ENCODE measurements at places on chromosomes 4 and X.

DNA sequence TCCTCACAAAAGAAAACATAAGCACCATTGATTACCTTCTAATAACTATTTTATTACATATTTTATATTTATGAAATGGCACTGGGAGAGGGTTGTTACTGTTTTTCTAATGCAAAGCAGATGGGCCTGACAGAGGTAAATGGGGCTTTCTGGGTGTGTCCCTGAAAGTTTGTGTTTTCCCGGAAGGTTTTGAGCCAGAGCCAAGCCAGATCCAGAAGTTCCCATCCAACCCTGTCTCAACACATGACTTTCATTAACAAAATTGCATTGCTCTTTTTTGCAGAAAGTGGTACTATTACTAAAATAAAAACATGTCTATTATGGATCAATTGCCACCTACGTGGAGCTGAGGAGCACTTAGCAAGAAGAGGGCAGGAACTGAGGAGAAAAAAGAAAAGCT lies 181.3 kb downstream of the RAB28 start:
- DNase-seq: no peak

DNA sequence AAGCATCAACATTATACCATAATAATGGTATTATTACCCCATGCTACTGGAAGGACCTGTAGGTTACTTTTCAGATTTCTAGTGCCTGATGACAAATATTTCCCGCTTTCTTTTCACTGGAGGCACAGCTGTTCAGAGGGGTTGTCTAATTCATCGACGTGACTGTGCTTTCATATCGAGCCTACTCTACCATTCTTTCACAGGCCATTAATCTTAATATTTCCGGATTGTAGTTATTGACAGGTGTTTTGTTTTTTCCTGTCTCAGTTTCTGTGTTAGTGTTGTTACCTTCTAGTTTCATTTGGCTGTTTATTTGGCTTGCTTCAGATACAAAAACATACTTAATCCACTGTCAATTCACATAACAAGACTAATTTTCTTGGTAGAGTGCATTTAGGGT lies 330.9 kb downstream of the SPOCK3 start:
- no peak for DNase-seq

GRCh38 chr4:157587681-157588423 lies 367.3 kb downstream of the GRIA2 start:
- DNase-seq: no peak

DNA sequence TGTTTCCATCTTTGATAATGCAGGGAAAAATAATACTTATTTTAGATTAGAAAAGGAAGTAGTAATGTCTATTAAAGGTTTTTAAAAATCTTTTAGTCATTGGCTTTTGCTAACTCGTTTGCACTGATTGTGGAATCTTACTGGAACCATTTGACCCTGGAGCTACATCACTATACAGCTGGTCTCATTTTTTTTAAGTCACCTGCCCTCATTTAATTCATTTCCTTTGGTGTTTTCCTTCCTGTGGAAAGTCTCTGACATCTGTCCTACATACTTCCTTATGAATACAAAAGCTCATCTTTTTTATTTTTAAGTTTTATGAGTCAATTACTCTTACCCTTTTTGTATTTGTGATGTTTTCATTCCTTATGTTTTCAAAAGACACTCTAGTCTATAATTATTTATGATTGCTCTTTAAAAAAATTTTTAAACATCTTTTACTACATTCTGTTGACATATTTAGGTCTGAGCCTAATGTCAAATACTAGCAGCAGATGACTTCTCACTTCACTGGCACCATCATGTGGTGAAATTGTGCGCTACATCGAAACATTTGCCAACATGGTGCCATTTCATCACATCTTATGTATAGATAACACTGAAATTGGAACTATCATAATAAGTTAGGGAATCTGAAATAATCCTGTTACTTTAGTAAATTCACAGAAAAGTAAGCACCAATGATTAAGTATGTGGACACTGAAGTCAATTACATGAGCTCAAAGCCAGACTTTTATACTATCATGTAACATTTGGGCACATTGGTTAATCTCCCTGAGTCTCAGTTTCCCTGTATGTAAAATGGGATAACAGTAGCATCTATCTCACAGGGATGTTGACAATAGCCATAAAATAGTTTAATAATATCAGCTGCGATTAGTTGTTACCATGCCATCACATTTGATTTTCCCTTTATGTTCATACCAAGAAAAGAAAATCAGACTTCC lies 9.4 kb upstream of the MMAA start:
- peak; percentile 24 for DNase-seq

- DNase-seq: no peak
Observed at GRCh38 chr4:56261027-56261426, 126.3 kb downstream of the AASDH start.

DNA sequence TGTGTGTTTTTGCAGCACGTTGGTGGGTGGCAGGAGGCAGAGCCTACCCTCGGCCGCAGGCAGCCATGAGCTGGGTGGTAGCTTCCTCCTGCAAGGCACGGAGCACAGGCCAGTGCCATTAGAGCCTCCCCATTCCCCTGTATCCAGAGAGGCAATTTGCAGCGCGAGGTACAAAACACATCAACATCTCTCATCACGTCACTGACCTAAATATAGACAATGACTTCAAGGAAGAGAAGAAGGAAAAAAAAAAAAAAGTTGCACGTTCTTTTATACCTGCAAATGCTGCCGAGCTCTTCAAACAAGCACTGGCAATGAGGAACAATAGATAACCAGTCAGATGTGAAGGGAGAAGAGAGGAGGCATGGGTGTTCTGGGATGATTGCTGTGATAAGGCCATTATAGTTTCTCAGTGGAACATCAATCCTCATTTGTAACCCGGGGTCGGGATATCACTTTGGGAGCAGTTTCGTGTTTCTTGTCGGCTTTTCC lies 159.9 kb downstream of the MGST2 start:
- no peak for DNase-seq

DNA sequence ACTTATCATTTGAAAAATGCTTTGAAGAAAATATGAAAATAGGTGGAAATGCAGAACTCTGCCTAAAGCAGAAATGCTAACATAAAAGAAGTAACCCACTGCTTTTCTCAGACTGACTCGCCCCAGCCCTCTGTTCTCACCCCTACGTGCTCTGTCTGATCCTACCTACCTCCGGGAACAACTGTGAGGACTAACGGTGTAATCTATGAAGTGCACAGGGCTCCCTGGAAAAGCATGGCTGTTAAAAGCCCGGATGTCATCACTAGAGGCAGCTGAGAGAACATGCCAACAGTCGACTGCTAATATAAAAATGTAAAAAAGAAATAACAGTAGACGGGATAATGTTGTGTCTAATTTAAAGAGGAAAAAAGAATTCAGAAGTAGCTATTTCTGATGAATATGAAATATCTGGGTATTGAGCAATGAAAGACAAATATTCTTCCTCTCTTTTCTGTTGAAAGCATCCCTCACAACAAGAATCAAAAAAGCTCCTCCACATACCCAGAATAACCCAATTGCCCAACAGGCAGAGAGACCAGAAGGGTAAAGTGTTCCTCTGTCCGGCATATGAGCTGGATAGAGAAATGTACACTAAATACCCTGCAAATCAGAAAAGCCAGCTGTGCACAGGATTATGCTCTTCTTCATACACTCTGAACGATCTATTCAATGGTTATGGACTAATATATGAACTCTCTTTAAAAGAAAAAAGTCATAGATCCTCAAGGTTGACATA lies 130.7 kb downstream of the TSPAN5 start:
- DNase-seq: no peak

- peak; percentile 75 for DNase-seq
Observed at GRCh38 chrX:10158279-10159144, 1.7 kb downstream of the CLCN4 start.

DNA sequence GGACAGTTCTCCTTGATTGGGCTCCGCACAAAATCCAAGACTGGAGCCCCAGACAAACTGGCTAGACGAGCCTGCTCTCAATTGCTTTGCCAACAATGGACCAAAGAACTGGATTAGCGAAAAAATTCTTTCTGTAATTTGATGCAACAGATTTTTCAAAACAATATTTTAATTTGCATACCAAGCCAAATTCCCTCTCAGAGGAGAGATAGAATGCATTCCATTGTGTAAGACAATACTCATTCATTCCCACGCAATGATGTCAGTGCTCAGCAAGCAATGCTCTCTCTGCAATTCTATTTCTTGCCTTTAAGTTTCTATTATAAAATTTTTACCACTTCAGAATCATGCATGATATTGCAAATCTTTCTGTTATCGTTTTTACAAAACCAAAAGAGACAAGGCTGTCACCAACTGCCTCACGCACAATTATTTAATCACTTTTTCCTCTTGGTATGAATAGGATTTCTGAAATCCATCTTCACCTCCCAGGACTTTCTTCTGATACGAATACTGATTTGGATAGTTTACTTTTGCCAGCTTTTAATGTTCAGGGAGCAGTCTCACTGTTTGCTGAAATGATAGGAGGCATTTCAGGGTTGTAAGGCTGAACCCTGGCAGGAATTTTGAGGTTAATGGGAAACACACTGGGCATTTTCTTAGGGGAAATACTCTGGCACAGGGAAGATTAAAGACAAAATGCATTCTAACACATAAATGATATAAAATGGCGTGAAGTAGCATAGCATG lies 46.1 kb upstream of the HCCS start:
- DNase-seq: no peak

- DNase-seq: no peak
Observed at GRCh38 chr4:723751-724530, 18.3 kb downstream of the PCGF3 start.

GRCh38 chr4:4206204-4206603 lies 20.5 kb downstream of the OTOP1 start:
- no peak for DNase-seq

DNA sequence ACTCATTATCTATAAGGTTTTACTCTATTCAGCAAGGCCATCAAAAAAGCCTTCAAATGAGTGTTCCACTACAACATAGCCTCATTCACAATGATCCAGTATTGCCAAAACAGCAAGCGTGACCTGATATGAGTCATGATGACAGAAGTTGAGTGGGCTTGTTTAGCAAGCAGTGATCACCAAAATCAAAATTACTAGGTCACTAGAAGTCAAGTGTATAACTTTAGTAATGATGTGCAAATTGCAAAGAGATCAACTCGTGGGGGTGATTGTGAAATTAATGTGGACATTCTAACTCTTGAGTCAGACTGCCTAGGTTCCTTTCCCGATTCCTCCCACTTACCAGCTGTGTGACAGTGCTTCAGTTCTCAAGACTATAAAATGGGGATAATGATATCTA lies 124.5 kb downstream of the CHM start:
- DNase-seq: no peak

DNA sequence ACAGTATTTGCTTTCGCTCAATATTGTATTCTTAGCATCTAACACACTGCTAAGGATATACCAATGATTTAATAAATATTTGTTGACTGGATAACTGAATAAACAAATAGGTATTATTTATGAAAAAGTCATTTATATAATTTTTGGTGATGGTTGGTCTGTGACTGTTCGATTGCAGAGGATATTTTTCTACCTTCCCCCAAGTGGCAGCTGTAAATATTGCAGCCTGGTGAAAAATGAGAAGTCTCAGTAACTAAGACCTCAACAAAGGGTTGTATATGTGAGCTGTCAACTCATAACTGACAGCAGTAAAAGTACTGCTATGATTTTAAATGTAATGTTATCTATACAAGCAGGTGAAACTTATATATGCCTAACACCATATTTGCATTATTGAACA lies 36.0 kb downstream of the HTR2C start:
- no peak for DNase-seq

DNA sequence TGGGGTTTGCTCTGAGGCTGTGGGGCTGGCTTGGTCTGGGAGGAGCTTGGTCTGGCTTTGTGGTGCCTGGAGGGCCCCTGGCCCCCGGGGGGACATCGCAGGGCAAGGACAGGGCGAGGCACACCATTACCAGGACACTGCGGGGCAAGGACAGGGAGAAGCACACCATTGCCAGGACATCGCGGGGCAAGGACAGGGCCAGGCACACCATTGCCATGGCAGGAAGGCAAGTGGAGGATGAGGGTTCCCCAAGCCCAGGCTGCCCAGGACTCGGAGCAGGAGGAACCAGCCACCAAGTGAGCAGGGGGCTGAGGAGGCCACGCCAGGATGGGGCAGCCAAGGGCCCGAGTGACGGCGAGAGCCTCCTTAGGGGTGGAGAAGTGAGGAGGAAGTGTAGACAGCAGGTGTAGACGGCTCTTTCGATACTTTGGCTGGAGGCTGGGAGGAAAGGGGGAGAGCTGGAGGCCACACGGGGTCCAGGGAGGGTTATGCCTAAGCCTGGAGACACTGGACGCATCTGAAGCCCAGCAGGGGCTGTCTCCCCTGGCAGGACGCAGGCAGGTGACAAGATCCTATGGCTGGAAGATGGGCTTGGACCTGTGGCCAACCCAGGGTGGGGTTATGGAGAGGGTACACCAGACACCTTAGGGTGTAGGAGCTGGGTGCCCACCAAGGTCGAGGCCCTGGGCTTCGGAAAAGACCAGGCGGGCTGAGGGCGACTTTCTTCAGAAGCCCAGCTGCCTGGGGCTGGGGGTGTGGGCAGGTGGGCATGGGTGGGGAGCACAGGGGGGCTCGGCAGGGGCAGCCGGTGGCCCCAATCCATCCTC lies 7.3 kb downstream of the NKX1-1 start:
- DNase-seq: no peak

GRCh38 chr4:5797866-5798265 lies 86.9 kb downstream of the EVC start:
- DNase-seq: no peak

GRCh38 chr4:109184491-109184961 lies 117.9 kb downstream of the COL25A1 start:
- peak; percentile 61 for DNase-seq

GRCh38 chr4:100461807-100462605 lies 55.8 kb downstream of the EMCN start:
- no peak for DNase-seq

DNA sequence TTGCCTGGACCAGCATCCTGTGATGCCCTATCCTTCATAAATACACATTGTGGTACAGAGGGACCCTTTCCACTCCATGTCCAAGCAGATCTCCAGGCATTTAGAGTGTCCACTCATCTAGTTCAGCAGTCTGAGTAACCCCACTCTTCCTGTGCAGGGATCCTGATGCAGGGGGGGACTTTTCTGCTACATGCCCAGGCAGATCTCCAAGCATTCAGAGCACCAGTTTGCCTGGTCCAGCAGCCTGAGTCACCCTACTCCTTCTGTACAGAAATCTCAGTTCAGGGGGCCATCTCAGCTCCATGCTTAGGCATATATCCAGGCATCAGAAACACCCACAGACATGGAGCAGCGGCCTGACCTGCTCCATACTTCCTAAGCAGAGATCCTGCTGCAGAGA lies 1089.8 kb downstream of the FAT4 start:
- no peak for DNase-seq

Measured in psoas muscle (tissue), 8 donors.